ENCODE measurements at places on chromosomes 4 and X. TPM values are rescaled to one million over a fixed set of nuclear protein-coding genes. Genes with fewer than 3 reads are reported as not detected.

- no peak for DNase-seq
These were observed 69.9 kb downstream of the HMGB2 start for GRCh38 chr4:173264245-173264644.

DNA sequence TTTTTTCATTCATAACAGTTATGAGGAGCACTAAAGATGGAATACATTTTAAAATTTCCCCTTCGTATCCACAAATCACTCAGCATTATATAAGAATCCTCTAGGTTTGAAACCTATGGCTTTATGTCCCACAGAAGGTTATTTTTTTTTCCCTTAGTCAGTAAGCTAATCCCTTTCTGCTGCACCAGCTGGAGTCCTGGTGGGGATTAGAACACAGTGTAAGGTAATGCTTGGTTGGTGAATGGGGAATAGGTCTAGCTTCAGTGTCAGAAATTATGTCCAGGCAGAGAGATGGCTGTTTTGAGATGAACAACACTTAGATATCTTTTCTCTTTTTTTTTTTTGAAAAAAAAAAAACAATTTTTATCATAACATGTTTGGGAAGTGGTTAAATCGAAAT, 116.6 kb downstream of the RASGEF1B start:
- no peak for DNase-seq

DNA sequence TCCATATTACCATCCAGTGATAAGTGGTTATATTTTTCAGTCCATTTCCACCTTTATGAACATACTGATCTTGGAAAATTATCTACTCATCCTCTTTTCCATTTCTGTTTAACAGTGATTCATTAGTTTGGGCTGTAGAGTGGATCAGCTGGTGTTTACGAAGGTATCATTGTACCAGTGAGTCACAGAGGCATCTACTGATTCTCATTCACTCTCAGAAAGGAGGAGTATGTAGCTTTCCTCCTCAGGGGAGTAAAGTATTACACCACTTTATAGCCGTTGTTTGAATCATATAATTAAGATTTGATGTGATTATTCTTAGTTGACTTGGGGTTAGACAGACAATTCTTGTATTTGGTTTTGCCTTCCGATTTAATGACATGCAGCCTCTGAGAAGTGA, 74.7 kb downstream of the GALNT7 start:
- no peak for DNase-seq

DNA sequence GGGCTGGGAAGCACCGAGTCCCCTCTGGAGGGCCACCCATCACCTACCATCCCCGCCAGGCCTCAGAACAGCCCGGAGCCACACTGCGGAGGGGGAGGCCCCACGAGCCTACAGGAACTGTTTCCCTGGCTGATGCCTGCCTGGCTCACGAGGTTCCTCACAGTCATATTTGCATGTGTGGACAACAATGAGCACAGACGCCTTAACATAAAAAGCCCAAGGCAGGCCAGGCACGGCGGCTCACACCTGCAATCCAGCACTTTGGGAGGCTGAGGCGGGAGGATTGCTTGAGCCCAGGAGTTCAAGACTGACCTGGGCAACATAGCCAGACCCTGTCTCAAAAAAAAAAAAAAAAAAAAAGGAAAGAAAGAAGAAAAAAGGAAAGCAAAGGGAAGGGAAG, 125.9 kb downstream of the FAM53A start:
- DNase-seq: no peak

The CENPVL3 gene
- total RNA-seq: 0.52 TPM

All from activated naive CD8-positive, alpha-beta T cell treated with anti-CD3 and anti-CD28 coated beads for 36 hours (primary cell).